ENCODE measurements at places on chromosomes 2 and 18.

DNA sequence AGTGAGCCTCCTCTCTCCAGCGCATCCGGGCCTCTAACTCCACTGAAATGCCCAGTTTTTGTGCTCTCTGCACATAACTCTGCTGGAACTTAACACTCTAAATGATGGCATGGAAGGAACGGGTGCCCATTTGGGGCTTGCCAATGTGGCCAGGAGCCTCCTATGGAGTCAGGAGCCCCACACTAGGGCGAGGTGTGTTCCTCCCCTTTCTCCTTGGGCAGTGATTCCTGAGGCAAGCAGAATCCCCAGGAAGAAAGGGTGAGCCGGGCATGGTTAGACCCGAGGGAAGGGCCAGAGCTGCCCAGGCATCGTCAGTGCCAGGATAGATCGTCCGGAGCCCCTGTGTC lies 63.0 kb downstream of the DDX1 start:
- no peak for DNase-seq

- no peak for DNase-seq
These were observed 29.0 kb downstream of the PIGN start for GRCh38 chr18:62157843-62158242.

- DNase-seq, result no peak
These were observed 119.6 kb downstream of the DDX1 start for GRCh38 chr2:15711126-15711860.

- no peak for DNase-seq
These were observed 65.6 kb downstream of the KCNG2 start for GRCh38 chr18:79863161-79864005.

GRCh38 chr2:30652271-30652915 lies 154.9 kb downstream of the CAPN13 start:
- no peak for DNase-seq

GRCh38 chr2:183926433-183926832 lies 671.9 kb upstream of the ZNF804A start:
- no peak for DNase-seq

DNA sequence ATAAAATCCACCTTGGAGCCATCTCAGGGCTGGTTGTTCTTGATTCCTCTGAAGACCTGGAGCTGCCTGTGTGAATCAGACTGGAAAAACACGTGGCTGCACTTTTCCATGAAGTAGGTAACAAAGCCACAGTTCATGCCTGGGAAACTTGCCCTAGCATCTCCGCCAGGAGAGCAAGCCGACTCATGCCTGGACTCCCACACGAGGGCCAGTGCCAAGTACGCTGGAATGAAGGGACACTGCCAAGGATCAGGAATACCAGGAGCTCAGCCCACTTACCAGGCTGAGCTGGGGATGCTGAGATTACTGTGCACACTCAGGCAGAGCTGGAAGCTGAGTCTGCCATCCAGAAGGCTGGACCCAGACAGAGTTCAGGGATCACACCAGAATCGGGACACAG lies 10.9 kb upstream of the FHL2 start:
- no peak for DNase-seq

- DNase-seq, result no peak
These were observed 191.3 kb downstream of the TFCP2L1 start for GRCh38 chr2:121093692-121094091.

GRCh38 chr2:222295368-222296062 lies 3.3 kb downstream of the PAX3 start:
- no peak for DNase-seq

Data from SK-N-SH (cell line).